Smooth muscle cell of bladder (primary cell): ENCODE measurements at places on chromosomes 16 and 17. TPM values are rescaled to one million over a fixed set of nuclear protein-coding genes. Genes with fewer than 3 reads are reported as not detected.

The AARSD1 gene
- total RNA-seq: 21.2 and 31.6 TPM in 2 replicates

The PLXDC1 gene
- total RNA-seq: 0.28 and 0.83 TPM in 2 replicates

The NHERF1 gene
- 4.3 and 5.4 TPM in 2 replicates for total RNA-seq

The OR1E1 gene
- not detected in 2 replicates for total RNA-seq

The C17orf75 gene
- 17.1 and 19.1 TPM in 2 replicates for total RNA-seq

The SLC12A3 gene
- total RNA-seq: under 0.01 TPM in 1 of 2 replicates, not detected in the other

The RAPGEFL1 gene
- total RNA-seq: 1.00 and 1.8 TPM in 2 replicates

The SDR42E1 gene
- total RNA-seq: 0.09 and 0.14 TPM in 2 replicates

The CALB2 gene
- 0.28 and 0.92 TPM in 2 replicates for total RNA-seq

The KRT12 gene
- total RNA-seq: not detected in 2 replicates

The MLKL gene
- 7.7 and 8.5 TPM in 2 replicates for total RNA-seq

The ITGB4 gene
- total RNA-seq: 0.28 TPM in 2 replicates

The CCDC92B gene
- not detected in 2 replicates for total RNA-seq

The TELO2 gene
- total RNA-seq: 7.1 and 9.9 TPM in 2 replicates

The TAT gene
- total RNA-seq: not detected in 2 replicates

The EFCAB5 gene
- total RNA-seq: 0.18 and 0.57 TPM in 2 replicates

The GPRC5B gene
- 11.5 and 12.2 TPM in 2 replicates for total RNA-seq

The FBXL16 gene
- total RNA-seq: not detected in 2 replicates

The NDRG4 gene
- total RNA-seq: 8.7 and 19.8 TPM in 2 replicates

The ASGR2 gene
- total RNA-seq: not detected in 2 replicates

The C17orf107 gene
- 4.3 and 6.1 TPM in 2 replicates for total RNA-seq

The ABCA3 gene
- 0.43 and 0.55 TPM in 2 replicates for total RNA-seq

The CCR7 gene
- under 0.01 and 0.09 TPM in 2 replicates for total RNA-seq

The SPHK1 gene
- 39.0 and 39.3 TPM in 2 replicates for total RNA-seq

The KRTAP4-6 gene
- total RNA-seq: not detected in 2 replicates

The B4GALNT2 gene
- 0.18 and 3.6 TPM in 2 replicates for total RNA-seq

The PIRT gene
- not detected in 2 replicates for total RNA-seq

The FN3KRP gene
- total RNA-seq: 10.7 and 13.4 TPM in 2 replicates

The SHISA6 gene
- total RNA-seq: not detected in 2 replicates

The KRT32 gene
- total RNA-seq: under 0.01 TPM in 1 of 2 replicates, not detected in the other

The AHSP gene
- not detected in 2 replicates for total RNA-seq

The ANKRD40CL gene
- total RNA-seq: not detected in 2 replicates

The ARL5C gene
- not detected in 2 replicates for total RNA-seq

The IGSF6 gene
- not detected in 2 replicates for total RNA-seq

The GPR179 gene
- total RNA-seq: under 0.01 TPM in 2 replicates

The MPP2 gene
- total RNA-seq: 2.0 and 3.0 TPM in 2 replicates

The TMEM238L gene
- total RNA-seq: not detected in 2 replicates

The KRTAP4-9 gene
- not detected in 2 replicates for total RNA-seq

The P2RX5 gene
- 0.71 and 1.2 TPM in 2 replicates for total RNA-seq

The SPATA32 gene
- total RNA-seq: 0.09 and 0.14 TPM in 2 replicates

The ZNF205 gene
- total RNA-seq: 11.8 and 12.8 TPM in 2 replicates

The IRX6 gene
- total RNA-seq: not detected in 2 replicates

The HOXB2 gene
- total RNA-seq: 0.55 and 0.85 TPM in 2 replicates

The OR4D1 gene
- not detected in 2 replicates for total RNA-seq

The ITGA2B gene
- 0.28 TPM in 2 replicates for total RNA-seq

The TCF25 gene
- total RNA-seq: 209 and 238 TPM in 2 replicates

The BCAS3 gene
- 22.2 and 32.1 TPM in 2 replicates for total RNA-seq

The CTF1 gene
- total RNA-seq: 1.6 and 1.7 TPM in 2 replicates
